ENCODE measurements at places on chromosomes 7 and 10. TPM values are rescaled to one million over a fixed set of nuclear protein-coding genes. Genes with fewer than 3 reads are reported as not detected.
A peak's percentile ranks its signal among the peaks of the same experiment; 100 is the strongest.

GRCh38 chr10:101495324-101495925 lies 92.6 kb downstream of the POLL start:
- no peaks in the 10 kb centered on the region for H3K4me1 ChIP-seq
- H3K27me3 ChIP-seq, result no peaks in the 10 kb centered on the region
- H3K36me3 ChIP-seq, result no peaks in the 10 kb centered on the region
- H3K27ac ChIP-seq, result no peak overlapping the region
- no peak for DNase-seq
- H3K4me3 ChIP-seq, result no peak overlapping the region

GRCh38 chr7:134873253-134873652 lies 93.8 kb downstream of the CALD1 start:
- no peak for DNase-seq
- H3K27ac ChIP-seq, result peak overlapping the region; percentile 72
- peaks cover 87% of the 10 kb centered on the region for H3K4me1 ChIP-seq

- H3K27ac ChIP-seq, result no peak overlapping the region
- peaks cover 37% of the 10 kb centered on the region for H3K4me1 ChIP-seq
- H3K4me3 ChIP-seq, result no peak overlapping the region
- no peaks in the 10 kb centered on the region for H3K27me3 ChIP-seq
Observed at GRCh38 chr7:95840953-95841950, 68.9 kb downstream of the DYNC1I1 start.

- no peaks in the 10 kb centered on the region for H3K27me3 ChIP-seq
- no peak overlapping the region for H3K27ac ChIP-seq
- H3K4me3 ChIP-seq, result no peak overlapping the region
- DNase-seq, result no peak
- peaks cover 3% of the 10 kb centered on the region for H3K36me3 ChIP-seq
Observed at GRCh38 chr7:111067251-111067650, 23.7 kb upstream of the LRRN3 start.

The TBATA gene
- not detected for total RNA-seq

- DNase-seq, result no peak
- H3K4me1 ChIP-seq, result peaks cover 8% of the 10 kb centered on the region
- peaks cover 22% of the 10 kb centered on the region for H3K36me3 ChIP-seq
- peak overlapping the region; percentile 41 for H3K27ac ChIP-seq
Observed at GRCh38 chr10:31804352-31804810, 124.2 kb downstream of the ARHGAP12 start.

DNA sequence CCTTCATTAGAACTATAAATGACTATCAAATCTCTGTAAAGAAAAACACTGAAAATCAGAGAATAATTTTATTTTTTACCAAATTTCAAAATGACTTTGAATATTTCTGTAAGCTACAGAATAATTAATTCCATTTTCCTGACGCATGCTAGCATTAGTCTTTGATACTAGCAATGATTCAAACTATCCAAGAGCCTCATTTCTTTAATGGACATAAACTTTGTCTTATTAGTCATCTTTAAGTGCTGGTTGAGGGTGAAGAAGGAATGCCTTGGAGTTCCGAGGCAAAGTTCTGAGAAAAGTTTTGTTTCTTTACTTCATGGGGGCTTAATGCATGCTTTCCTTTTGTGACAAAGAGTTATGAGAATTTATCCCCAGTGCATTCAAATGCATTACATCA lies 137.3 kb downstream of the AGMO start:
- peaks cover 11% of the 10 kb centered on the region for H3K4me1 ChIP-seq
- no peaks in the 10 kb centered on the region for H3K36me3 ChIP-seq
- no peaks in the 10 kb centered on the region for H3K27me3 ChIP-seq
- DNase-seq, result no peak
- H3K4me3 ChIP-seq, result no peak overlapping the region

- DNase-seq, result no peak
- no peaks in the 10 kb centered on the region for H3K36me3 ChIP-seq
- H3K27me3 ChIP-seq, result peaks cover 11% of the 10 kb centered on the region
Observed at GRCh38 chr7:132709971-132710567, 133.8 kb upstream of the PLXNA4 start.

GRCh38 chr10:32972929-32973328 lies 14.9 kb upstream of the ITGB1 start:
- DNase-seq, result no peak
- no peaks in the 10 kb centered on the region for H3K36me3 ChIP-seq
- H3K27me3 ChIP-seq, result no peaks in the 10 kb centered on the region
- no peak overlapping the region for H3K4me3 ChIP-seq
- H3K4me1 ChIP-seq, result peaks cover 2% of the 10 kb centered on the region

All from osteocyte (in vitro differentiated cells).